Activated naive CD4-positive, alpha-beta T cell treated with anti-CD3 and anti-CD28 coated beads for 36 hours (primary cell): ENCODE measurements at places on chromosomes 2 and 18. TPM values are rescaled to one million over a fixed set of nuclear protein-coding genes. Genes with fewer than 3 reads are reported as not detected.

- no peak for DNase-seq
These were observed 98.1 kb downstream of the HS1BP3 start for GRCh38 chr2:20552847-20553246.

- DNase-seq: no peak
These were observed 183.4 kb downstream of the NEDD4L start for GRCh38 chr18:58227361-58227930.

DNA sequence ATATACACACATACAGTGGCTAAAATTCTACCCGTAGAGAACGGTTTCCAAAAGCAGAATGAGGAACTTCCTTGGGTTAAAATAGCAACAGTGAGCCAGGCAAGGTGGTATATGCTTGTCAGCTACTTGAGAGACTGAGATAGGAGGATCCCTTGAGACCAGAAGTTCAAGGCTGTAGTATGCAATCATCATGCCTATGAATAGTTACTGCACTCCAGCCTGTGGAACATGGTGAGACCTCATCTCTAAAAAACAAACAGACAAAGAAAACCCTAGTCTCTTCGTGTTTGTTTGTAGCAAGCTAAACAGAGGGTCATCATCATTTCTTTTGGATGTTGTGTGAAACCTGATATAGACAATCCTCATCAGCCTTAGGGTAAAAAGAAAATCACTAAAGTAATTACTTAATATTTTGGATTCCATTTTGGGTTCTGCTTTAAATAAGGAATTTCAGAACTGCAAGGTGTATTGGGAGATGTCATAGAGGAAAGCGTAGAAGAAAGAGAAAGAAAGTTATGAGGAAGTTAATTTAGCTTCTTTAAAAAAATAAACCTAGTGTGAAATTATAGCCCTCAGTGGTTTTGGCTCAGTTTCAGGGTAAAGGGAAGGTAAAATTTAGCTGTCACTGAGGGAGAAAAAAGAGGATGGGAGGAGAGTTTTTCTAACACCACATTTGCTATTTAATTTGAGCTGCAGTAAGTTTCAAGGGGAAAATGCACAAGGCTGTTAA is 46.5 kb downstream of the PLEK start:
- no peak for DNase-seq

DNA sequence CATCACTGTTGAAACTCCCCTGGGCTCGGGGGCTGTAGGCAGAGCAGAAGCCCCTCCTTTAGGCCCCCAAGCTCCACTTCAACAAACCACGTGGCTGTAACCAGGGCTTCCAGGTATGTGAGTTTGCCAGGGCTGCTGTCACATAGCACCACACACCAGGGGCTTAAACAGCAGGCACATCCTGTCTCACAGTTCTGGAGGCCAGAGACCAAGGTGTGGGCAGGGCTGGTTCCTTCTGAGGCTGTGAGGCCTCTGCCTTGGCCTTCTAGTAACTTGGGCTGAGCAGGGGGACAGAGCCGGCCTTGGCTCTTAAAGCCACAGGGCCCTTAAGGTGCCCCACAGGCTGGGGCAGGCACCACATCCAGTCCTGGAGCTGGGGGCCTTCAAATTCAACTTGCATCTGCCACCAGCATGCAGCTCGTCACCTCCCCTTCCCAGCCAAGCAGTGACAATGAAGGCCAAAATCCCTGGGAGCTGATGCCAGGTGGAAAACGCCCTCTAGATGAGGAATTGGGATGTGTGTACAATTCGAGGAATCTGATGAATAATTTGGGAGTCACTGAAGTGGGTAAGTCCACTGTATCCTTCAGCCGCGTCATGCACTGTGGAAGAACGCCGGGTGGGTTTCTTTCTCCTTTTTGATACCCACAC is 104.2 kb upstream of the ODC1 start:
- DNase-seq: no peak

GRCh38 chr2:75920859-75921551 is 210.3 kb upstream of the GCFC2 start:
- no peak for DNase-seq

- DNase-seq: no peak
These were observed 156.0 kb upstream of the TWIST2 start for GRCh38 chr2:238691596-238692491.

GRCh38 chr2:212414767-212415211 is 123.8 kb downstream of the ERBB4 start:
- no peak for DNase-seq

DNA sequence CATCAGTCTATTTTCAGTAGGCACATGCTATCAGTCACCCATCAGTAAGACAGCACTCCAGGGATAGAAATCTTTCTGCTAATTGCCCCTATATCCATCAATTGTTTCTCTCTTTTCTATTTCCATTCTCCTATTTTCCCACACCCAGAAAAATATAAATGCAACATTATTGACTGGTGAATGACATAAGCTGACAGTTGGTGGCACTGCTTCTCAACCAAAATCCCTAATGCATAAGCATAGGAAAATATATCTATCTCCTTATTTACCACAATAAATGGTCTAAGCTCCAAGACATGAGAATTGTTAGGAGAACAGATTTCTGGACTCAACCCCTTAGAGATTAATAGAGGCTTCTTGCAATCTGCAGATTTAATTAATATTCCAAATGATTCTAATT is 64.0 kb upstream of the REG3A start:
- DNase-seq: no peak

DNA sequence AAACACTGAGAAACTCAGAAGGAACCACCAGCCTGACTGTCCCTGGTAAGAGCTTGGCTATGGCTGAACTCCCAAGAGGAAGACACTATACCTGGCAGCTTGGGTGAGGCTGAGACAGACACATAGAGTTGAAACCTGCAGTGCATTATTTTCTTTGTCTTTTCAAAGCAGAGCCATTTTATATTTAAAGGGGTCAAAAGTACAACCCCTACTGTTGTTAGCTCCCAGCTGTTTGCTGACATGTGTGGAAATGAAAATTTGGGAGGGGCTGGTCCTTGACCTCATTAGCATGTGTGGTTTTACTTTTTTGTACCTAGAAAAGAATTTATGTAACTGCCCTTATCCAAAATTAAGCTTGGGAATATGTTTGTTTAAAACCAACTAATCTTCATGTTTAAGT is 309.0 kb downstream of the RPRM start:
- no peak for DNase-seq

- DNase-seq: no peak
These were observed 135.1 kb upstream of the CTDP1 start for GRCh38 chr18:79544386-79544963.

- no peak for DNase-seq
These were observed 15.2 kb downstream of the E2F6 start for GRCh38 chr2:11450791-11451190.

DNA sequence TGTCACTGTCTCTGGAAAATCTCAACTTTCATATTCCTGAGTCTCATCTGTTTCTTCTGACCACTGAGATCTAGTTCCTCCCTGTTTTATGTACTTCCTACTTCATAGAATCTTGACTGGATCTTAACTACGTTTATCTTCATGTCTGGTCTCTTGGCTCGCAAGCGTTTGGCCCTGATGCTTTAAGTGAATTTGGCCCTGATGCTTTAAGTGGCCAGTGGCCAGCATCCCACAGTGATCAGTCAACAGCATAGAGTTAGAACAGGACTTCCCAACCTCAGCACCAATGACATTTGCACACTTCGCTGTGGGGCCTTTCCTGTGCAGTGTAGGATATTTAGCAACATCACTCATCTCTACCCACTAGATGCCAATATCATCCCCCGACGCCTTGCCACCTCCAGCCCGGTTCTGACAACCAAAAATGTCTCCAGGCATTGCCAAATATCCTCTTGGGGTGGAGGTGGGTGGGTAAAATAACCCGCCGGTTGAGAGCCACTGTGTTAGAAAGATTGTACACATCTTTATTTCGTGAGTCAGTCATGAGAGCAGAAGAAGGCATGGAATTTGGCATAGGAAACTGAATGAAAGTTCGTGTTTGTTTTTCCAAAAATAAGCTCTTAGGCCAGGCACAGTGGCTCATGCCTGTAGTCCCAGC is 12.2 kb downstream of the TM4SF20 start:
- no peak for DNase-seq

- no peak for DNase-seq
These were observed 9.4 kb upstream of the TXNDC2 start for GRCh38 chr18:9876212-9876866.

GRCh38 chr2:65347913-65348312 is 84.5 kb downstream of the SPRED2 start:
- no peak for DNase-seq

DNA sequence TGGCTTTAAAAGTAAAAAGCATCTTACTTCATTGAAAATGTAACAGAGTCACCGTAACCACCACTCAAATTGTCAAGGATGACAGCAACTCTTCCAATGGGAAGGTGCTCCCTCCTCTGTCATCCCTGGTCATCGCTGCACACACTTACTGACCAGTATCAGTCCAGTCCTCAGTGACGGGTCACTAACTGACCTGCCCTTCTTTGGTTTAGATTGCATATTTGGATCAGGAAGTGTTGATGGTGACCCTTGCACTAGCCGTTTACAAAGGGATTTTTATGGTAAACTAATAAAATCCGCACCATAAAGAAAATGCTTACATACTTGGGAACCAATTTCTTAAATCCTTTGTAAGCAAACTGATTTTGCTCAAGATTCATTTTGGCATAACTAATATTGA is 141.9 kb upstream of the ACAA2 start:
- DNase-seq: no peak

GRCh38 chr2:75787532-75788132 is 76.9 kb upstream of the GCFC2 start:
- DNase-seq: no peak

- DNase-seq: peak; percentile 68
These were observed 659 bp downstream of the CHMP1B start for GRCh38 chr18:11851806-11852337.

- no peak for DNase-seq
These were observed 15.9 kb downstream of the ARHGEF4 start for GRCh38 chr2:130852521-130853115.

SH3BP4 gene
- 0.42 TPM for total RNA-seq

TBR1 gene
- total RNA-seq: not detected

SLC4A3 gene
- total RNA-seq: not detected

MAB21L4 gene
- total RNA-seq: not detected

LCT gene
- 0.07 TPM for total RNA-seq

LINC00305 gene
- total RNA-seq: not detected

ARMC9 gene
- 1.0 TPM for total RNA-seq

OSBPL6 gene
- total RNA-seq: 1.9 TPM

GKN2 gene
- total RNA-seq: not detected
